ENCODE measurements at places on chromosomes 1 and 21. TPM values are rescaled to one million over a fixed set of nuclear protein-coding genes. Genes with fewer than 3 reads are reported as not detected.

Gene SPAG17
- 7.8 TPM for polyA plus RNA-seq

Gene MTARC1
- polyA plus RNA-seq: 22.3 TPM

Gene NBPF9
- 43.8 TPM for polyA plus RNA-seq

Gene UBL4B
- polyA plus RNA-seq: not detected

Gene RGS8
- polyA plus RNA-seq: 0.03 TPM

Gene IKBKE
- 4.3 TPM for polyA plus RNA-seq

Gene DDX59
- 29.6 TPM for polyA plus RNA-seq

Gene TMEM269
- 0.79 TPM for polyA plus RNA-seq

Gene KPNA6
- 33.0 TPM for polyA plus RNA-seq

- no peak for DNase-seq
These were observed 87.1 kb upstream of the BCL10 start for GRCh38 chr1:85363521-85363920.

GRCh38 chr1:149884433-149885338 lies 14.7 kb upstream of the BOLA1 start:
- no peak for DNase-seq

GRCh38 chr1:241376701-241377100 lies 19.7 kb upstream of the RGS7 start:
- DNase-seq: no peak

DNA sequence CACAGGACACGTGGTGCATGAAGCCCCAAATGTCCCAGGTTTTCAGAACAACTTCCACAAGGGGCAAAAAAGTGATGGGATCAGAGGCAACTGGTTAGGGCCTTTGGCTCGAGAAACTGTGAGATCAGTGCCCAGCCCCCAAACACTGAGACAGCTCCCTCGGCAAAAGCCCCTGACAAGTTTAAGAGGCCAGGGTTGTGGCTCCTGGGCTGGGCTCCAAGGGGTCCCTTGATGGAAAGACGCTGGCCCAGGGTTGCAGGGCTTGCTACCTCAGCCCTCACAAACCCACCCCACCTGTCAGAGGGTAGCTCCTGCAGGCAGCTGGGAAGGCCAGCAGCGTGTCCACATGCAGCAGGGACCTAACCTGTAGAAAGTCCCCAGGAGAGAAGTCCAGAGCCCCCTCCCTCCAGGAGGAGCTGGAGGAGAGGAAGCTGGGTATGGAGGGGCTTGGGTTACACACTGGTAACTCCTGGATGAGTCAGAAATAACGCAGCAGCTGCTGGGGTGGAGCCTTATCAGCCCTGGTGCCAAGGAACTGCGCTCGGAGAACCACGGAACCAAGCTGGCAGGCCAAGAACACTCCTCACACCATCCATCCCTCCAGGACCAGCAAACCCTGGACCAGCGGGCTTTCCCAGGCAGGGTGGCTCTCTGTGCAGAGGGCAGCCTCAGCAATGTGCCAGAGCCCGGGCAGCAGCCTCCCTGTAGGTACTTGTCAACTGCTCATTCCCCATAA lies 37.5 kb downstream of the CTNNBIP1 start:
- no peak for DNase-seq

DNA sequence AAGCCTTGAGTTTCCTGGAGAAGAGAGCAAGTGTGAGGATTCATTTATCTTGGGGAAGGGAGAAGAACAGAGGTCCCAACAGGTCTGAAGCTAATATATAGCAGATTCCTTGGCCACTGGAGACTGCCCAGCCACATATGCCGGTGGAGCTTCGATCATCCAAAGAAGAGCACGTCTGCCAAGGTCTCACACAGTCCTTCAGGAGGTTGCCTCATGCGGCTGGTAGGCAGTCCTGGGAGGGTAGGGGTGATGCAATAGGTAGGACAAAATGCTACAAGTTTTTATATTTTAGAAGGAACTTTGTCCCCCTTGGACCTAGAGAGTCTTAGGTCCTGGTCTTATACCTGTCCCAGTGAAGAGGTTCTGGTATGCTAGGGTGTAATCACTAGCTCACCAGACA lies 582.5 kb downstream of the DPYD start:
- no peak for DNase-seq

- no peak for DNase-seq
These were observed 21.9 kb downstream of the FASLG start for GRCh38 chr1:172680733-172681275.

- DNase-seq: no peak
These were observed 54.4 kb downstream of the DOP1B start for GRCh38 chr21:36210779-36211659.

- peak; percentile 76 for DNase-seq
These were observed at the start of gene GLIS1 for GRCh38 chr1:53739109-53739681. Gene GLIS1 (minus strand): TSS chr1:53739164. CDS start chr1:53738064, 1,100 bp downstream.

DNA sequence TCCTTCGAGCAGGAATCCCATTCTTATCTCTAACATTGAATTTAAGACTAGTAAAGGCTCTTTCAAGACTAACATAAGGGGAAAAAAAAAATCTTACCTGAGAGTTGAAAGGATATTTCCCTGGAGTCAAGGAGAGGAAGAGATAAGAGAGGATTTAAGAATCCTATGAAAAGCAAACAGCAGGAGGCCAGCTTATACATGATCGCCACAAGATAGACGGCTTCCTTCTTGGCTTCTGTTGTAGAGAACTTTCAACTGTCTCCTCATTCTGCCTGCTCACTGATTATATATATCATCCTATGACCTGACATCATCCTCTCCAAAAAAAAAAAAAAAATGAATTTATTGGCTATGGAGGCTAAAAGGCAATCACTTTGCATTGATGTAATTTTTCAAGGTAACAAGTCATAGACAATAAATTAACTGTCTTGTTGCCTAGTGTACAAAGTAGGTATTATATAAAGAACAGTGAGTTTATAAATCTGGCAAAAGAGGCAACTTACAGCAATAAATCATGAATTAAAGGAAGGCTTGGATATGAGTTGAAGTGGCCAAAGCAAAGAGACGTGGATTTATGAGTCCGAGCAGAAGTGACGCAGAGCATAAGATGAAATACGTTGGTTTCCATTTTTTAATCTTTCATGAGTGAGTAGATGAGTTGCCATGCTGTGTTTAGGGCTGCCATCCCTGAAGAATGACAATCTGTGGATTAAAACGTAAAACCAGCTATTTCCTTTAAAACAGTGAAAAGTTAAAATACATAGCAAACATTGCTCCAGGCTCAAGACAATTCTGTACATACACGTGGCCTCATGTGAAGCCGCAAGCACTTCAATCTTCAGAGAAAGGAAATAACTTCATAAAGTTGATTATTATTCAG lies at the start of gene UTS2:
Gene UTS2, minus strand, starts transcription at position 262 of the 880 bp plus-strand sequence. Its CDS starts 62 bp downstream, at position 200.
- DNase-seq: no peak

GRCh38 chr1:92298213-92298572 lies 594 bp downstream of the GLMN start:
- no peak for DNase-seq

DNA sequence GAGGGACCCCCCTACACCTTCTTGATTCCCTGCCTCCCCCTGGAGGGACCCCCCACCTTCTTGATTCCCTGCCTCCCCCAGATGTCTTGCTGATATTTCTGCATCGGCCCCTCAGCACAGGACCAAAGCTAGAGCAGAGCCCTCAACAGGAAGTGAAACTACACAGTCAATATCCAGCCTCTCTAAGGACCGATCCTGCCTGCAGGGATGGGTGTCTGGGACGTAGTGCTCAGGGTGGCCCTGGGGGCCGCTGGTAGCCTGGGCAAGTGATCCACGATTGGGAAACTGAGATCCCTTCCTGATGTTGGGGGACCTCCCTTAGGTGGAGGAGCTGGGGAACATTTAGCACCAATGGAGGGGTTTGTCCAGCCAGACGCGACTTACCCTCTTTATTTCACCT lies 3.9 kb upstream of the LEFTY2 start:
- DNase-seq: no peak
